Activated CD4-positive, alpha-beta T cell treated with anti-CD3 and anti-CD28 coated beads, Interleukin-2, Interleukin-6, amounts not matched to agents 100 ng/mL and 50 ng/mL, durations not matched to agents 16 hours and 8 hours (primary cell): ENCODE measurements at places on chromosomes 12 and 14.

- DNase-seq = no peak
These were observed 167.3 kb upstream of the TMCC3 start for GRCh38 chr12:94817695-94818075.

DNA sequence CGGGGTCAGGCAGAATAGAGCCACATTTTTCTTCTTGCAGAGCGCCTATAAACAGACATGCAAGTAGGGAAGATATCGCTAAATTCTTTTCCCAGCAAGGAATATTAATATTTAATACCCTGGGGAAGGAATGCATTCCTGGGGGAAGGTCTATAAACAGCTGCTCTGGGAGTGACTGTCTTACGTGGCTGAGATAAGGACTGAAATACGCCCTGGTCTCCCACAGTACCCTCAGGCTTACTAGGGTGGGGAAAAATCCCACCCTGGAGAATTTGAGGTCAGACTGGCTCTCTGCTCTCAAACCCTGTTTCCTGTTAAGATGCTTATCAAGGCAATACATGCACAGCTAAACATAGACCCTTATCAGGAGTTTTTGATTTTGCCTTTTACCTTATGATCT, 262.3 kb downstream of the CEP128 start:
- no peak for DNase-seq

GRCh38 chr14:35222324-35222723, 69.9 kb upstream of the PSMA6 start:
- DNase-seq = no peak

DNA sequence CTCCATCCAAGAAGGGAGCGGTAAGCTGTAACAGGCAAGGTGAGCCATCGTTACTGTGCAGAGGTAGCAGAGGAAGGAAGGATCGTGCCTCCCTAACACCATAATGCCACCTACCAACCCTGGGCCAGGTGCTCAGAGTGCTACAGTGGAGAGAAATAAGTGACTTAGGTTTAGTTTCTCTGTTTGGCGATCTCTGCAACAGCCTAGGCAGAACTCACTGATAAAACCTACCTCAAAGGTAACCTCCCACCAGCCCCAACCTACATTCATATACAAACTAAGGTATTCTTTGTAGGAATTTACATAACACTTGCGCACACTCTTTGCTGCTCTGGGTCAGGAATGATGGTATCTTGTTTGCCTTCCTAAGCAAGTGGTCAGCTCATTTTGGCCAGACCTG, 93.4 kb upstream of the TMEM132D start:
- DNase-seq = no peak

DNA sequence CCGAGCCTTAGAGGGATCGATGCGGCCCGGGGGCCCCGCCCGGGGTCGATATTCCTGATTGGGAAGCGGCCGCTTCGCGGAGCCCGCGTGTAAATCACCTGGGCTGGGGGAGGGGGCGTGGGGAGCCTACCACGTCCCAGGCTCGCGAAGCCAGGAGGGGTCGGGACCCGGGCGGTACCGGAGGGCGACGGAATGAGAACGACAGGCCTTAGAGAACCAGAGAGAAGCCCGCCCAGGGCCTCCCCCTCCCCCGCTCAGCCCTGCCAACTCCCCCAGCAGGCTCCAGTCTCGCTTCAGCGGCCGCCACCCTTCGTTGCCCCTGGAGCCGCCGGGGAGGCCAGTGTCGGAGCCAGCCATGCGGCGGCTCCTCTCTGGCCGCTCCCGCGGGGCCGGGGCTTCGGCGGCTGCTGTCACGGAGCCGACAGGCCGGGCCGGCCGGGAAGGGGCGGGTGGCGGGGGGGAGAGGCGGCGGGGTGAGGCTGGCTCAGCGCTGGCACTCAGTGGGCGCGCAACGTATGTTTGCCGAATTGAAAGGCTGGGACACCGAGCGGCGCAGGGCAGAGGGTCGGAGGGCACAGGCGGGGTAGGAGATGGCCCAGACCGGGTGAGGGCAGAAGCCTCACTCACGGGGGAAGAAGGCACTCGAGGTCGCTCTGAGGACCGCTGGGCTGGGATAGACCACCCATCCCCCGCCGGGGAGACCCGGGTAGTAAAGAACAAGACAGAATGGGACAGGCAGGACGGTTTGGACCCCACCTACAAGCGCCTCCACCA, 1.4 kb upstream of the DNAJC22 start:
- no peak for DNase-seq

- no peak for DNase-seq
These were observed 64.7 kb downstream of the KSR2 start for GRCh38 chr12:117904051-117904450.

- no peak for DNase-seq
These were observed 52.7 kb downstream of the TBX3 start for GRCh38 chr12:114631242-114631641.

DNA sequence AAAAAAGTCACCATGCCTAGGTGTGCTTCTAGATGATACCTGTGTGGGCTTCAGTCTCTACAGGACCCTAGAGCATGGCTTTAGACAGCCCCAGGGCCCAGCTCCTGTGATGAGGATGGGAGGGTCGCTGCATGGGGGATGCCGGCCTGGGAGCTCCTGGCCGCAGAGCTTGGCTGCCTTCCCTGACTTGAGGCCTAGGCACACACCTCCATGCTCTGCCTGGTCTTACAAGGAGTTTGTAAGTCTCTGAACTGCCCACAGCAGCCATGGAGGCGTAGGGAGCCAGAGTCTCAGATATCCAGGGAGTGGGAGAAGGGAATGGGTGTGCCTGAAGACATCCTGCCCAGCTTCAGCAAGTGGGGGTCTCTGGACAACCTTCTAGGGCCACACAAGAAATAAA, 149.5 kb upstream of the MYL2 start:
- no peak for DNase-seq

DNA sequence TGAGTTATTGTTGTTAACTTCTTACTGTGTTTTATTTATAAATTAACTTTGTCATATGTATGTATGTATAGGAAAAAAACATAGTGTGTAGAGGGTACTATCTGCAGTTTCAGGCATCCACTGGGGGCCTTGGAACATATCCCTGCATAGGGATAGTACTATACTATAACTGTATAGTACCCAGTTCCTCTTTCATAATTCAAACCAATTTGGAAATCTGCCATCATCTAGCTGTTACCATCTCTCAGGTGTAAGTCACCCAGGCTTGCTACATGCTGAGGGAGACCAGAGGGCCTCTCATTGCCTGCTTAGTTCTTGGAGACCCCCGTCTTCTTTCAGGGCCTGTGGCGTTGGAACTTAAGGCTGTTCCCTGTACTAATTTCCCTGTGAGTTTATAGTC, 12.9 kb upstream of the DCD start:
- DNase-seq = no peak

DNA sequence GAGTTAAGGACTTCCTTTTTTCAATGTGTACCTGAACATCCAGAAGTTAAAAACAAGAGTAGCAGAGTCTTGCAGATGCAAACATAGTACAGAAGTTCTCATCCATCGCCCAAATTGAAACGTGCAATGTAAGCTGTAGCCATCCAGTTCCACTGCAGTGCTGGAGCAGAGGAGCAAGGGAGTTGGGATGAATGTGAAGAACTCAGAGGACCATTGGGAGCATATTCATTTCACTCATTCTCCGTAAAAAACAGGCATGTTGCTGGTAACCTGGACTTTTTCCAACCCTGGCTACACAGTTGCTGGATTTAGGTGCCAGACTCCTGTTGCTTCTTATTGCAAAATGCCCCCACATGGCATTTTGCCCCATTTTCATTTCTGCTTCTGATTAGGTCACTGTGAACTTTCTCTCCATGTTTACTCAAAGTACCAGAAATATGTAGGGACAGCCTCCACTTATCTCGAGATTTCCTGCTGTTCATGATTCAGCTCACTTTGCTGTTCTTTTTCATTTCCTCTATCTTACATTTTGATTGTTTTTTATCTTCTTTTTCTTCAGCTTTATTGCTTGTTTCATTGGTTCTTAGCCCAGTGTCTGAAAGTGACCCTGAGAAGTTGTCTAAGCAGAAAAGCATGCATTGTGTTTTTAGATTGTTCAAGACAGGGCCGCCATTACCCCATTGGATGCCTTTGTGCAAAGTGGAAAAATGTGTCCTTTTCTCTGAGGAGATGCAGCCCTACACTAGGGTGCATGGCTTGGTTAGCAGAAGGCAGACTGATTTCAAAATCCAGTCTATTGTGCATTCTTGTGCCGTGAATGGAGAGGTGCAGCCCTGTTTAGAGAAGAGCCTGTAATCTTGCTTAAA, 109.0 kb upstream of the AMIGO2 start:
- DNase-seq = no peak

DNA sequence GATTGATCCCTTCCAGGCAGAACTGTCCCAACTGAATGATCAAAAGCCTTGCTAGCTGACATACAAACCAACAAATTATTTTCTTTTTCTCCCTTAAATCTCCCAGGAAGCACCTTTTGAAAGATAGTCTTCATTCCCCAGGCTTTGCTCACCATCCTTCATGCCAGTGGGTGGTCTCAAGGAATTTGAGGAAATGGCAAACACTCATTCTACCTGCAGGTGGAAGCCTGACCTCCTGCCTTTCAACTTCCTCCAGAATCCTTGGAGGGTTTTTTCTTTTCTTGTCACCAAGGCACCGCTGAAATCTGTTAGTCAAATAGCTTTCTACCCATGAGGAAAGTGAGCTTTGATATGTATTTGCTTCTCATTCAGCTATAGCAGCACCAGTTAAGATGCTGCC, 128.5 kb downstream of the WIF1 start:
- no peak for DNase-seq

DNA sequence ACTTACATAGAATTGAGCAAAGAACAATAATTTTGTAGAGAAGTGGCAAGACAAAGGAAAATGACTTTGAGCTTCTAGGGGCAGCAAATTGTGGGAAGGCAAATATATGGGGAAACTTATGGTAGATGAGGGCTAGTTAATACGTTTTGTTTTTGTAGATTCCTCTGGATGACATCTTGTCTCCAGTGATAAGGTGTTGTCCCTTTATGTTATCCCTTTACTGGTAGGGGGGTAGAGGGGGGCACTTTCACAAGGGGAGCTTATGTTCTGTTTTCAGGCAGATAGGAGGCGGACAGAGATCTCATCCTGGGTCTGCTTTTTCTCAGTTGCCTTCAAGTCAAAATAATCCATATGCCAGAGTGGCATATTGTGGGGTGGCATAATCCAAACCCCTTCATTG, 106.5 kb upstream of the AMIGO2 start:
- DNase-seq = no peak

GRCh38 chr12:120041386-120042231, 52.6 kb downstream of the BICDL1 start:
- no peak for DNase-seq

GRCh38 chr12:13211859-13212664, 15.5 kb downstream of the EMP1 start:
- DNase-seq = peak; percentile 82

DNA sequence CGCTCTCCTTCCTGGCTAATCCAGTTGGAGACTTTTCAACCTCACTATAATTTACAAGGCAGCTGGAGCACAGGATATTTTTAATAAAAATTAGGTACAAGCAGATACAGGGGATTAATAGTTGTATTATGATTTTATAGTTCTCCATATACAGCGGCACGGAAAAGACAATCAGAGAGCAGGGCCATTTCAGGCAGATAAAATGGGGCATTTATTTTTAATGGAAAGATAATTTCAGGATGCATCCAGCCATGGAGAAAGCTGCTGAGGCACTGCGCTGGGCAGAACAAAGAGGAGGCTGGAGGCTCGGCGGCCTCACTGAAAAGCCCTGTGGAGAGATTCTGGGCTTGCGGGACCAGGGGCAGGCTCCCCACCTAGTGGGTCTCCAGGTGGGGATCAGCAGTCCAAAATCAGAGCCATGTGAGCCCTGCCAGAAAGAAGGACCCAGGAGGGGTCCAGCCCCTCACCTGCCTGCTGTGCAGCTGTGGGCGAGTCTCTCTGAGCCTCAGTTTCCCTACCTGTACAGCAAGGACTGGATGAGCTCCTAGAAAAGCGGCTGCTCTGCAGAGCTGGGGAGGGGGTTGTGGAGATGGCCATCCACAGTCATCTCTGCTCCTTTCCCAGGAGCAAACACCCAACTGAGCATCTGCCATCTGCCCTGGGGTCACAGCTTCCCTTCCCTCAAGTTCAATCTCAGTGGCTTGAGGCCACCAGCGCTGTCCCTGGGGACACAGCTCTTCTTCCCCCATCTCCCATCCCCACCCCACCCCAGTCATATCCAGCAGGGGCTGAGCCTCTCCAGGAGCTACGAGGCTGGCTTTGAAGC, 23.9 kb upstream of the C14orf180 start:
- DNase-seq = no peak

DNA sequence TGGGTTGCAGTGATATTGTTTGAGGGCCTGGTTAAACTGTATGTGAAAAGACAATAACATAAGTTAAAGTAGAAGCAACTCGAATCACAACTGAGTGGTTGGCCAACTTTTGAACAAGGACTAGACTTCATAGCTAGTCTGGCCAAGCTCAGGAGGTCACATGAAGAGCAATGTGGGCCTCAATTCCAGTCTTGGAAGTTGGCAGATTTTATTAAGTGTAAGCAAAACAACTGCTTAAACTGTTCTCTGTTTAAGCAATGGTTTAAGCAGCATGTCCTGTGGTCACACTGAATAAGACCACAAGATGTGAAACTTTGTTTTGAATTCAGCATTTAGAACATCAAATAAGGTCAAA, 100.4 kb downstream of the TMTC3 start:
- no peak for DNase-seq

DNA sequence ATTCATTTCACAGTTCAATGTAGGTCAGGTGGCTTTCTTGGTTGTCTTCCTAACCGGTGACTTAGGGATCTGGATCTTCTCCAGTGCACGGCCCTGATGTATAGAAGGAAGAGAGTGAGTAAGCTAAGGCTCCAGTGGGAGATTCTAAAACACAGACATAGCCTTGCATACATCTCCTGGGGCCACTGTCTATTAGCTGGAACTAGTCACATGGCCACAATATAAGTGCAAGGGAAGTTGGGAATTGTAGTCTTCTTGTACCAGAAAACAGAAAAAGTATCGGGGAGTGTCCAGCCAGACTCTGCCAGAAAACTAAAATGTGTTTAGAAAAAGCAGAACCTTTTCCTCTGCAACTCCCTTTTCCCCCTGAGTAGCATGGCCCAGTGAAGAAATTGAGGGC, 531.6 kb downstream of the VRK1 start:
- DNase-seq = no peak

DNA sequence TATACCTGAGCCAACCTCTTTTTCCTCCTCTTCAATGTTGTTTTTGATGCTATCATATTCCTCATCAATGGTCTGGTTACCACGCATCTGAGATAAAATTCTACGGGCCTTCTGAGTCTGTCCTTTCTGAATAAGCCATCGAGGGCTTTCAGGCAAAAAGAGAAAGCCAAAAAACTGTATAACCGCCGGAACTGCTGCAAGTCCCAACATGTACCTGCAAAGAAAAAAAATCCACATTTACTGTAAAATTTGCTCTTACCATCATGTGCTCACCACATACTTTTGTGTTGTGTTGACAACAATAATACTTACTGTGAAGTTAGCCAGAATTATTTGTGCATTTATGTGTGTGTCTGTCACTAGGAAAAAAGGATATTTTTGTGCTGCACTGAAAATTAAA, 77.6 kb downstream of the SLC2A13 start:
- DNase-seq = no peak

GRCh38 chr12:116879509-116880212, 1.6 kb downstream of the HRK start:
- DNase-seq = no peak
